ENCODE measurements at places on chromosomes 5 and 9.

DNA sequence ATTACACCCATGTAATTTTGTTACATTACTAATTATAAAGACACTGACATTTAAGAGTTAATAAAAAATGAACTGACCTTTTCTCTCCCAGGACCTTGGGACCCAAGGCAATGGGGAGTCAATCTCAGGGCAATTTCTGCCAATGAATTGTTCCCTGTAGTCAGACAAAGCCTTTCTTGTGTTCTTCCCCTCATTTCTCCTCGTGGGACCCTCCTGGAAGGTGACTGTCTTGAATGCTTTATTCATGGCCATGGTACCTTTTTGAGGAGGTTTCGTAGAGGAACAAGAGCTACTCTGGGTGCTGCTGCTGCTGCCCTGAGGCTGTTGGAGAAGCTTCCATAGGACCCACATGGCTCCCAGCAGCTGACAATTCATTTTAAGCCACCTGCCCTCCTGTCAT is 190.3 kb downstream of the SNX18 start:
- no peak for DNase-seq

GRCh38 chr5:1040571-1040970 is 32.0 kb downstream of the NKD2 start:
- no peak for DNase-seq

GRCh38 chr5:78889369-78890140 is 95.6 kb downstream of the ARSB start:
- no peak for DNase-seq

DNA sequence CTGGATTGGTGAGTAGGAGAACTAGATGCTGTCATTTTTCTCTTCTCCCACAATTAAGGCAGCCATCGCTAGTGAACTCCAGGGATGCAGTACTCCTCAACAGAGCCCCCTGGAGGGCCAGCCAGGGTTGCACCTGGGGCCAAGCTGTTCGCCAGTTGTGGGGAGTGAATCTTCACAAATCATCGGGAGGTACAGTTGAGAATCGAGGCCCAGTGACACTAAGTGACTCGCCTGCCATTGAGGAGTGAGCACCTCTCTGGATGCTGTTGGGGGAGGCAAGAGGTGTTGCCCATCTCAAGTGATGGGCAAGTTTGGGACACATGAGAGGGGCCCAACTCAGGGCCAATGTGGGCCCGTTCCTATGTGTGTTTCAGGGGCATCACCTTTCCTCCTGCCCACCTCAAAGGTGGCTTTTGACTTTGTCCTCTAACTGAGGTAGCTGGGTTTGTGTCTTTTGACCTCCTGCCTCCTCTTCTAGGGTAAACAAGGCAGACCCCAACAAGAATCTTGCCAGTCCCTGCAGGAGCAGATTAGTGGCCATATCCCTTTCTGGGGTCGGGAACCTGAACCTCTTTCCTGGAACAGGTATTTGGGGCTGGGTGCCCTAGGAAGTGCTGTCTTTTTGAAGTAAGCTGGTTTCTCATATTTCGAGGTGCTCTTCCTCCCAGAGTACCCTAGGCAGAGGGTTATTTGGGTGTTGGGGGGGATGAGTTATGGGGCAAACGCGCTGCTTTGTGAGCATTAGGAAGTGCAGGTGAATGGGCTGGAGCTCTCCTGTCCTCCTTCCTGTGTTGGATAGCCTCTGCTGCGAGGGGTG is 181.2 kb downstream of the MACROH2A1 start:
- no peak for DNase-seq

DNA sequence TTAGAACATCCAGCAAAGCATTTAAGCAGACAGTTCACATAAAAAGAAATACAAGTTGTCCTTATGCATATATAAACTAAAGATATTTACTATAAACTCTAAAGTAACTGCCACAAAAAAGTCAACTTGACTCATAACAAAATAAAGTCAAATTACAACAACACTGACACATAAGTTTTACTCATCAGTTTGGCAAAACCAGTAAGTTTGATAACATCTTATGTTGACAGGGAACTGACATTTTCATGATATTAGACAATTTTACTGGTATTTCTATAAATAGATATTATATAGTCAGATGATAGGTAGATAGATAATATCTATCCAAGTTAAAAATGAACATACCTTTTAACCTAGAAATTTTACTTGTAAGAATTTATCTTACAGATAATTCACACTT is 9.9 kb upstream of the TSLP start:
- DNase-seq = no peak

DNA sequence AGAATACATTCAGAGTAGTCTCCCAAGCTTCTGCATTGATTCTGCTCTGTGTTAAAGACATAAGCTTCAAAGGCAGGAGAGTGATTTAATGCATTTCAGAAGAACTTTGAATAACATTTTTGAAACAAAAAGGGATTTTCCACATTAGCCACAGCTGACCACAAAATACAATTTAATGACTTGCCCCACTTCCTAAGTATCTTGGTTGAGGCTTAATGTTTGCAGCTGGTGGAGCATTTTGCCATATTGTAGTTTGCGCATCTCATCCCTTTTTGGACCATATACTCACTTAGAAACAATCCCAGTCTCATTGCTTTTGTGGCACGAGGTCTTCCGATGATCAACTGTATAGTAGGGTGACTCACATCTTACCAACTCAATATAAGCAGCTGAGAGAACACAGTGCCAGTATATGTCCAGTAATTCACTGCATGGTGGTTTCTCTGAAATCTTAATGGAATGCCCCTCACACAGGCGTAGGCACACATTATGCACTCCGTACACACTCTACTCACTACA is 455.8 kb upstream of the PTGER4 start:
- DNase-seq = peak; percentile 67

- DNase-seq = no peak
Measured at GRCh38 chr9:38042626-38043357, 26.2 kb downstream of the SHB start.

GRCh38 chr9:84179531-84179930 is 161.0 kb downstream of the SLC28A3 start:
- DNase-seq = no peak

DNA sequence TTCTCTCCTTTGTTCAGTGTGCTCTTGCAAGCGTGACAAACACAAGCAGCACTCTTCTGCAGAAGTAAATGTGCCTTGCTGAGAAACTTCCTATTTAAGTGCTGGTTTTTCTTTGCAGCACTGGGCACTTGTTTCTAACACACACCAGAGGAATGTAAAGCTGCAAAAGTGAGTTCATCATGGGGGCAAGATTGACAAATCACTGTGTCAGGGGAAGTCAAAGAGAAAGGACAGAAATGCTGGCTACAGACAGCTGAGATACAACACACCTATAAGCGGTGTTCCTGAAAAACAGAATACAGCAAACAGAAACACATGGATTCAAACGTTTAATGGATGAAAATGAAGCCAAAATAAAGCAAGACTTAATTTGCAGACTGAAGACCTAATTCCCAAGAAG is 19.6 kb downstream of the ROR2 start:
- DNase-seq = no peak

DNA sequence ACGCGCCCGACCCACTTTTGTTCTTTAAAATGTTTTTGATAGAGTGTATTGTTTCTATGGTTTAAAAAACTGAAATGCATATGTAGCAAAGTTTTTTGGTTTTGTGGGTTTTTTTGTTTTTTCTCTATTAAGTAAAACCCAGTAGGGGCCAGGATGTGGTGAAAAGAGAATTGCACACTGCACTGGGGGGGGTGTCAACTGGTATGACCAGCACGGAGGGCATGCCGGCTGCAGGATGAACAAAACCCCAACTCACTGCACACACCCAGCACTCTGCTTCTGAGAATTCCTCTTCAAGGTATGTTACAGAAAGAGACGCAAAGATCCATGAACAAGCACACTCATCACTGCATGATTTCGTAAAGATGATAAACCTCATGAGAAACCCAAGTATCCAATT is 75.0 kb downstream of the STK10 start:
- DNase-seq = no peak

DNA sequence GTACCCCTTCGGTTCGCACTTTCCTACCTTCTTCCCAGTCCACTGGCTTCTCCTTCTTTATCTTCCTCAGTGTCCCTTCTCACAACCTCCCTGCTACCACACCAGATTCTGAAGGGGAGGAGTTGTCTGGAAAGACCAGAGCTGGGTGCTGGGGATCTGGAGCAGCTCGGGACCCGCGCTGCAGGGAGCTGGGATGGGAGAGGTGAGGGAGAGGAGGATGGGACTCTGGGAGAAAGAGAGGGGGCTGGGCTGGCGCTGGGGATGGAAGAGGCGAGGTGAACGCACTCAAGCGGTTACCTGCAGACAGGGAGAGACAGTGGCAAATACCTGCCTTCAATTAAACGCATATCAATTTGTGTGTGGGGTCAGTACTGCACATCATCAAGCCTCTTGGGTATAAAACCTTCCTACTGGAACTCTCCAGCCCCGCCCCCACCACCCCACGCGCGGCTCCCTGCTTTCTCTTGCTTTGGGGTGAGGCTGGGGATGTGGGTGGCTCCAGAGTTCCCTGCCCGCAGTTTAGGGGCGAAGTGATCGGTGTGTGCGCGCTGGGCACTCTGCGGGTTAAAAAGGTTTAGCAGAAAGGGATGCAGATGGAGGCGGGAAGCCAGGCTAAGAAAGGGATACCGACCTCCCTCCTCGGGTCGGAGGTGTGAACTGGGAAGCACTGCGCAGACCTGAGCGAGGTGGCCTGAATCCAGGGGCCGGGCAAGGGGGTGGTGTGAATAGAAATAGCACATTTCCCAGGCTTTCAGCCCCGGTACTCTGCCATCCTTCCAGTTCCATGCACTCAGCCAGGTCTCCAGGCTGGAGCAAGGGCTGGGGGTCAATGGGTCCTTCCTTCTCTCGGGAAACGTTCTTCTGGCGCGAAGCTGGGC is 977 bp upstream of the PAM start:
- no peak for DNase-seq

- DNase-seq = no peak
Measured at GRCh38 chr5:93941897-93942296, 200.5 kb upstream of the POU5F2 start.

- peak; percentile 5 for DNase-seq
Measured at GRCh38 chr9:93304574-93305496, 120.9 kb downstream of the WNK2 start.

GRCh38 chr9:92294297-92294676 is 790 bp upstream of the IARS1 start:
- no peak for DNase-seq

DNA sequence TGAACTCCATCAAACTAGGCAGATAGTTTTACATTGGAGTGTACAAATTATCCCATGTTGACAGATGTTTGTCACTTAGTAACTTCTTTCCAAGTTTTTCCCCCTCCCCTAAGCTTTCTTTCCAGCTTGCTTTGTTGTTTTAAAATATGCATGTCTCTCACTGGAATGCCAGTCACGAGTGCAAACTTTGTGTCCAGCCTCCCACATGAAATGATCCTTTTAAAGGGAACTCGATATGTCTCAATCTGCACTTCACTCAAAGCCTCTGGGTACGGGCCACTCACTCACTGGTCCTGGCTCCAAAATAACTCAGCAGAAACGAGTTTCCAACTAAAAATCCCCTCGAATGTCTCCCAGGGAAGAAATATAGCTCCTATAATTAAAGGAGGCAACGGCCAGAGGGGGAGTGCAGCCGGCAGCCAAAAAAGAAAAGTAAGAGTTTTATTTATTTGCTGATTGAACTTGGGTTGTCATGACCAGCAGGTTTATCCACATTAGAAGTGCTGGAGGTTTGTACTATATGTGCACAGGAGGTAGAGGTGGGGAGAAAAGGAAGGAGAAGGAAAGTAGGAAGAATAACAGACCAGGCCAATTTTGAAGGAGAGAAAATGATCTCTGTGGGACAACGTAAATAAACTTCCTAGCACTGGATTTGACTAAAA is 17.5 kb downstream of the NR2F1 start:
- DNase-seq = no peak

- no peak for DNase-seq
Measured at GRCh38 chr9:93270976-93271375, 87.0 kb downstream of the WNK2 start.

DNA sequence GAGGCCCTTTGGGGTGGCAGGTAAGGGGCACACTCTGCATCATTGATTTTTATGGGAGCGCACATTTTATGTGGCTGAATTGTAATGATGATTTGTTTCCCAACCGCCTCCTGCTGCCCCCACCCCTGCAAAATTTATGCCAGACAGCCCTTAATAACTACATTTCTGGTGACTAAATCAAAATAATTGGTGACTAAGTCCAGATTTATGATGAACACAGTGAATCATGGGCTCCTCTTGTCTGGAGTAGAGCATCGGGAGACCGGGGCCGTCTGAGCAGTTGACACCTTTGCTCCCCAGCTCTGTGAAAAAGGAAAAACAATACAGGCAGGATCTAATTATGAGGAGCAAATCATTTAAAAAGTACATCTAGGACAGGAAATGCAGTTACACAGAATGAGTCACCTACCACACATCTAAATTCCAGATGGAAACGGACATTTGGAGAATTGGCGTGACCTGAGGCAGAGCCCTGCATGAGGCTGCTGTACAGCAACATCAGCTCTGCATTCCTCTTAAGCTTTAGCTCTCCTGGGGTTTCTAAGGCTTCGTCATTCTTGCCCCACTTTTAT is 58.9 kb downstream of the DOCK2 start:
- peak; percentile 99 for DNase-seq

GRCh38 chr9:113995963-113996362 is 82.1 kb downstream of the AMBP start:
- no peak for DNase-seq

GRCh38 chr5:138833726-138834480 is 41.2 kb downstream of the LRRTM2 start:
- DNase-seq = no peak

DNA sequence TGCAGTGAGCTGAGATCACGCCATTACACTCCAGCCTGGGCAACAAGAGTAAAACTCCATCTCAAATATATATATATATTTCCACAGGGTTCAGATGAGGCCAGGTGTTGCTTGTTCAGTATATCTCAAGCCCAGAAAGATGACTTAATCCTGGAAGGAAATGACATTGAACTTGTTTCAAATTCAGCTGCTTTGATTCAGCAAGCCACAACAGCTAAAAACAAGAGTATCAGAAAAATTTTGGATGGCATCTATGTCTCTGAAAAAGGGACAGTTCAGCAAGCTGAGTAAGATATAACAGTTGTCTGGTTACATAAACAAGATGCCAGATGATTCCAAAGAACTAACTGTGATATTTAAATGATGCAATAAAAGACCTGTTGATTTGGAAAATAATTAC is 352.0 kb downstream of the KCTD16 start:
- DNase-seq = no peak

GRCh38 chr9:138038244-138038671 is 160.7 kb downstream of the CACNA1B start:
- DNase-seq = no peak

GRCh38 chr9:35517131-35517530 is 27.2 kb downstream of the RUSC2 start:
- DNase-seq = no peak

- no peak for DNase-seq
Measured at GRCh38 chr5:1010181-1010510, 1.5 kb downstream of the NKD2 start.

- DNase-seq = no peak
Measured at GRCh38 chr5:152288917-152289595, 116.0 kb downstream of the NMUR2 start.
